ENCODE measurements at places on chromosomes 1 and 21.

DNA sequence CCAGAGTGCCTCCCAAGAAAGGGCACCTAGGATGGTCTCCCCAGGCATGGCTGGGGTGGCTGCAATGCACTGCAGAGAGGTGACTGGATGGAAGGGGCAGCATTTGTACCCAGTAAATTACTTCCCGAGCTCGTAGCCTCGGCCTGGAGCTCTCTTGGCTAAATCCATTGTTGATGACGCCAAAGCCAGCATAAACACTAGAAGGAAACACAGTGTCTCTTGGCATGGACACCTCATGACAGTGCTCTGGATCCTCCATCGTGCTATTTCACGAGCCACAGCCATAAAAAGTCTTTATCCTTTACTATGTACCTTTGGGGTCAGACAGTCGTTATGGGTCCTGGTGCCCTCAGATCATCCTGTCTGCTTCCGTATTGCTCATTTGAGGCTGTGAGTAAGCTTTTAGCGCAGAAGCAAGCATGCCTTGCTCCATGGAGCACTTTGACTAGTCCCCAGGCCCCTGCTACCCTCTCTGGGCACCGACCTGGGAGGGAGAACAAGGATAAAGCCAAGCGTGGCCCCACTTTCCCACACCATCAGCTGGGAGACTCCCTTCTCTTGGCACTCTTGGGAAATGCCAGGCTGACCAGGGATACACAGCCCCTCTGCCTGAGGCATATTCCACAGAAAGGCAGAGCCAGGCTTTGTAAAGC, 10.3 kb upstream of the PRELP start:
- DNase-seq, result no peak

DNA sequence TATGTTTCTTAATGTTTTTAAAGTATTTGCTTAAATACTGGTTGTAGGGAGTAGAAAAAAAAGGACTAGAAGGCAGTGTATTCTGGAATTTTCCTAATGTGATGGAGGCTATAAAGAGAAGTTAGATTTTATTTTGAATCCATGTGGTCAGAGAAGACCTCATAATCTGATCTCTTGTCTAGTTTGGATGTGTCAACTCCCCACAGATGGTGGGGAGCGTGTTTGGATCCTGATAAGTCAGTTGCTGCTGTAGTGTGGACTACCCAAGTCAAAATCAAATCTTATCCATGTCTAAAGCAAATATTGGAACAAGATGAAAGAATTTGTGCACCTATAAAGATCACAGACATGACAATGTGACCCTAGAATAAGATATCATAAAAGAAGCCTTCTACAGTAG, 918.0 kb downstream of the LTN1 start:
- DNase-seq, result no peak

DNA sequence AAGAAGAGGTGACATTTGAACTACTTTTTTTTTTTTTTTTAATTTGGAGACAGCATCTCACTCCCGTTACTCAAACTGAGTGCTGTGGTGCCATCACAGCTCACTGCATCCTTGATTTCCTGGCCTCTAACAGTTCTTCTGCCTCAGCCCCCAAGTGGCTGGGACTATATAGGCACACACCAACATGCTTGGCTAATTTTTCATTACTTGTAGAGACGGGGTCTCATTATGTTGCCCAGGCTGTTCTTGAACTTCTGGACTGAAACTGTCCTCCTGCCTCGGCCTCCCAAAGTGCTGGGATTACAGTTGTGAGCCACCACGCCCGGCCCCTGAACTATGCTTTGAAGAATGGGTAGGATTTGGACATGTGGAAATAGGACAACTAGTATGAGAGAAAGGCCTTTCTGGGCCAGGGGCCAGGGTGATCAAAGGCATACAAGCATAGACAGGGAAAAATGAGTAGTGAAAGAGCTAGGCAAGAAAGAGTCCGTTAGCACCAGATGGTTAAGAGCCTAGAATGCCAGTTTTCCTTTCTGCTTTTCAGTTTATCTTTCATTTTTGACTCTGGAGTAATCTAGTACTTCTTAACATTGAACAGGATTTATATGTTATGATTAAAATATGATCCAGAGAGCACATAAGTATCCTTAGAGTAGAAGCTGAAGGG, 6.3 kb downstream of the RABGAP1L start:
- peak; percentile 18 for DNase-seq

DNA sequence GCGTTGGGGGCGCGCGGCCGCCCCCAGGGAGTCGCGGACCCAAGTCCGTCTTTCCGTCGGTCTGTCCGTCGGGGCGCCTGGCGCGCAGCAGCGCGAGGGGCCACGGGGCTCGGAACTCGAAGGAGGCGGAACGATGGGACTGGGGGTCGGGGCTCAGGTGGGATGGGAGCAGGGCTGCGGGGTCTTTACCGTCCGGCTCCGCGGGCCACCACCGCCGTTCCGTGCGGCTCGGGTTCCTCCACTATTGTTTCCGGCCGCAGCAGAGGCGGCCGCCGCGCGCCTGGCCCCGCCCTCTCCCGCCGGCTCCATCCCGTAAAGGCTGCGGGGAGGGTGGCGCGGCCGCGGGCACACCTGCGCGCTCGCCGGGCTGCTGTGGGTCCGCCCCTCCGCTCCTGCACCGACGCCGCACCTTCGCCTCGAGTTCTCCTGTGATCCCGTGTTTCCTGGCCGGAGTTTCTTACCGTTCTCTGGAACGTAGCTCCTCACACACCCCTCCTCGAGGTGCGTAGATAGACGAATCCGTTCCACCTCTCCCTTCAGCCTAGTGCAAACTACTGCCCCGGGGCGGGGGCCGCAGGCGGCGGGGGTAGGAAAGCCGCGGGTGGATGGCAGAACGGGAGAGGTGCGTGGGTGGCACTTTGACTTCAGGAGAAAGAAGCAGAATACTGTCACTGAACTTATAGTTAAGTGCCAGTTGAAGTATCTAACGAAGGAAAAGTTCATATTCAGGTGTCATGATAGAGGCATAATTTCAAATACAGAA, at the start of gene C21orf91:
Gene C21orf91 (minus strand): TSS at position 243 of the 763 bp plus-strand sequence. CDS start 1,038 bp downstream, outside the sequence.
- peak; percentile 96 for DNase-seq

GRCh38 chr1:228647523-228648444, 87.5 kb upstream of the RHOU start:
- peak; percentile 56 for DNase-seq

DNA sequence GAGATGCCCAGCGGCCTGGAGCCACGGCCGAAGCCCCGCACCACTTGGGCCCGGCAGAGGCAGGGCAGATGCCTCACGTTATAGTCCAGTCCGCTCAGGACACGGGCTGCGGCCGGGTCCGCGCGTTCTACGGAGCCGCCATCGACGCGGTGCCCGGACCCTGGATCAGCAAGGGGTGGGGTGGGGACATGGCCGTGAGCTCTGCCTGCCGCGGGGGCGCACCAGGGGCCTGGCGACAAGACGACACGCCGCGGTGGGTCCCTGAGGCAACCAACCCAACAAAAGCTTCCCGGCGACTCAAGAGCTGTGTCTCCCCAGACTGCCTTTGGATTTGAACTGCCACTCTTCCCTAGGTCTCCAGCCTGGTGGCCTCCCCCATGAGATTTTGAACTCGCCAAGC, 211.4 kb upstream of the GREM2 start:
- no peak for DNase-seq

GRCh38 chr1:33111965-33112364, 31.0 kb downstream of the AZIN2 start:
- peak; percentile 63 for DNase-seq
